ENCODE measurements at places on chromosomes 6 and 20.

DNA sequence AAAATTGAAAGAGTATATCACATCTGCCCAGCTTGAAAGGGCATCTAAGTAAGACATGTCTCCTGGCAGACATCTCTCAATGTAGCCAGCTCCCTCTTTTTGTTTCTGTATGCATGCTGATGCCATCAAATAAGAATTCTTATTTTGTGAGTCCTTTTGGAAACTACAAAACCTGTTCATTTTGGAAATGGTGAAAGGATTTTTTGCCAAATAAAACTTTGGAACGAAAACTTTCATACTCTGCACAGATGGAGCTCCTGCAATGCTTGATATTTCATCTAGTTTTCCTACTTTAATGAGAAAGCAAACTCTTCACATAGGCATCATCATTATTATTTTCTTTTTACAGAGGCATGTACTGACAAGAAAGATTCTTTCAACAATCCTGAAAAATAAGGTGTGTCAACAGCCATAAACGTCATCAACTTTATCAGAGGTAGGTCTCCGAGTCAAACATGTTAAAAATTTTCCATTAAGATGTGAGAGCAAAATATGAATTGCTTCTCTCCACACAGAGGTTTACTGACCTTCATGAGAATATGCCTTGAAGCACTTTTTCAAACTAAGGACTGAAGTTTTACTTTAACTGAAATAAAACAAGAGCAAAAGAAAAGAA is 26.2 kb upstream of the CMTR1 start:
- DNase-seq = no peak

DNA sequence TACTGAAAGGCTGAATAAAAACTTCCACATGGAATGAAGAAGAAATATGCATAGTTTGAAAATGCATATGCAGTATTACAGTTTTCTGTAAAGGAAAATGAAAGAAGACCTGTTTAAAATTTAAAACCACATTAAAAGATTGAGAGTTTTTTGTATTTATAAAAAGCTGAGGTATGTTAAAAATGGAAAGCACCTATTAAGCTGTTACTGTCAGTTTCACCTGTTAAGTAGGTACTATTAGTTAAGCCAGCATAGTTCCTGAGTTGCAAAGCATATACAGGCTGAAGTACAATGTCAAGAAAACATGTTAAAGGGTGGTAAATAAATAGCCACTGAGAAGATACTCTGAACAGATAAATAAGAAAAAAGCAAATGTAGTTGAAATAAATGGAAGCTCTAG is 69.9 kb downstream of the ATXN1 start:
- DNase-seq = no peak

DNA sequence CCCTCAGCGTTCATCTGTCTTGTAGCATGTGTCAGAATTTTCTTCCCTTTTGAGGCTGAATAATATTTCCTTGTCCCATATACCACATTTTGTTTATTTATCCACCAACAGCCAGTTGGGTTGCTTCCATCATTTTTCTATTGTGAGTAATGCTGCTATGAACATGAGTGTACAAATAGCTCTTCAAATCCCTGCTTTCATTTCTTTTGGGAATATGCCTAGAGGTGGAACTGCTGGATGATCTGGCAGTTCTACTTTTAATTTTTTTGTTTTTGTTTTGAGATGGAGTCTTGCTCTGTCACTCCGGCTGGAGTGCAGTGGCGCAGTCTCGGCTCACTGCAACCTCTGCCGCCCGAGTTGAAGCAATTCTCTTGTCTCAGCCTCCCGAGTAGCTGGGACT is 64.7 kb downstream of the SASH1 start:
- no peak for DNase-seq

GRCh38 chr20:16405254-16405653 is 168.0 kb downstream of the KIF16B start:
- no peak for DNase-seq

- no peak for DNase-seq
Observed at GRCh38 chr20:61758564-61759200, 307.0 kb downstream of the TAF4 start.

DNA sequence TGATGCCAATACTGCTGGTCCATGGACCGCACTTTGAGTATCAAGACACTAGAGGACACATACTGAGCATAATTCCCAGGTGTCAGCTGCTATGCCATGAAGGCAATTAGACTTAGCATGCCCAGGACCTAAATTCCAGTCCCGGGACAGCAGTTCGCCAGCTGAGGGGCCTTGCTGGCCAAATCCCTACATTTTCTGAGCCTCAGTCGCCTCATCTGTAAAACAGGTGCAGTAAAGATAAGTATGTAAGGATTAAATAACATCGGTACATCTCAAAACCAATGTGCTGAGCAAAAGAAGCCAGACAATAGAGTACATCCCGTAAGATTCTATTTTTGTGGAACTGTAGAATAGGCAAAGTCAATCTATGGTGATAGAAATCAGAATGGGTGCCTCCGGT is 1.0 kb downstream of the BFSP1 start:
- no peak for DNase-seq

DNA sequence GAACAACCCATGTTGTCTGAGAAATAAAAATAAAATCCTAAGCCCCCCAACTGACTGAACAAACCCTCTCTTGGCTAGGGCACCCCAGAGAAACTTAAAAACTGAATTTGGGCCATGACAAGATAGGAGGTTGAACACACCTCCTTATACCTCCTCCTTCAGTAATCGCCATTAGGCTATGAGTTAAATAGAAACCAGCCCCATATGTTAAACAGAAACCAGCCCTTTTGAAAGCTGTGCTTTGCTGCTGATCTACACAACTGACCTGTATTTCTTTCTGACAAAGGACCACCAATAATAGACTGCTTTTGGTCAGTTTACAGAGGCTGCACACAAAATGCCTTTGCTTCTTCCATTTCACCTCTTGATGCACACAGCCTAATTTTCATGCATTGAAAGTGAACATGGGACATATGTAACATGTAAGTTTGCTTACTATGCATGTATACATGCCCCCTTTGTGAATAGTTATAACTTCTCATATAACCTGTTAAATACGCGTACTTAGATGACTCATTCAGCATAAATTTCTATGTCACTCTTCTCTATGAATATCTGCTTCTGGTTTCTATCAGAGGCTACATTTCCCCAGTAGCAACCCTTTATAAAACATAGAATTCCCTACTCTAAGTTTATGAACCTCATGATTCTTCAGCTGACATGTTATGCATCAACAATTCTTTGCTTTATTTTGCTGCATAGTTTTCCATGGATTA is 462.9 kb downstream of the COL12A1 start:
- DNase-seq = no peak

GRCh38 chr20:35489717-35490116 is 34.3 kb downstream of the CEP250 start:
- DNase-seq = no peak

- DNase-seq = no peak
Observed at GRCh38 chr6:119314885-119315272, 34.7 kb downstream of the MAN1A1 start.

- no peak for DNase-seq
Observed at GRCh38 chr20:5531318-5532081, 214.7 kb upstream of the PROKR2 start.

DNA sequence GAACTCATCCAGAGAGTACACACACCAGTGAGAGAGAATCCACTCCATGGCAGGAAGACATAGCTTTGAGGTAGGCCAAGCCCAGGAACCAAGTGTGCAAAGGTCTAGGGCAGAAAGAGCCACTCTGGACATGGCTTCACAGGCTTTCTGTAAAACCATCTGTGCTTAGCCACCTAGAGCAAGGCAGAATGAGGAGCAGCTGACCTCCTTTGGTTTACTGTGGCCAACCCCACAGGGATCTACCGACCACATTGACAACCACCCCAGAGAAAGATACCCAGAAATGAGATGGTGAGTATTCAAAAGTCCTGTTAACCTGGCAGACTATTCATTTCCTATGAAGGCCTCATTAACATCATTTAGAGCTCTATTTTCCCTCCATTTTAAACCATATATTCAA is 10.5 kb downstream of the ZHX3 start:
- DNase-seq = no peak

DNA sequence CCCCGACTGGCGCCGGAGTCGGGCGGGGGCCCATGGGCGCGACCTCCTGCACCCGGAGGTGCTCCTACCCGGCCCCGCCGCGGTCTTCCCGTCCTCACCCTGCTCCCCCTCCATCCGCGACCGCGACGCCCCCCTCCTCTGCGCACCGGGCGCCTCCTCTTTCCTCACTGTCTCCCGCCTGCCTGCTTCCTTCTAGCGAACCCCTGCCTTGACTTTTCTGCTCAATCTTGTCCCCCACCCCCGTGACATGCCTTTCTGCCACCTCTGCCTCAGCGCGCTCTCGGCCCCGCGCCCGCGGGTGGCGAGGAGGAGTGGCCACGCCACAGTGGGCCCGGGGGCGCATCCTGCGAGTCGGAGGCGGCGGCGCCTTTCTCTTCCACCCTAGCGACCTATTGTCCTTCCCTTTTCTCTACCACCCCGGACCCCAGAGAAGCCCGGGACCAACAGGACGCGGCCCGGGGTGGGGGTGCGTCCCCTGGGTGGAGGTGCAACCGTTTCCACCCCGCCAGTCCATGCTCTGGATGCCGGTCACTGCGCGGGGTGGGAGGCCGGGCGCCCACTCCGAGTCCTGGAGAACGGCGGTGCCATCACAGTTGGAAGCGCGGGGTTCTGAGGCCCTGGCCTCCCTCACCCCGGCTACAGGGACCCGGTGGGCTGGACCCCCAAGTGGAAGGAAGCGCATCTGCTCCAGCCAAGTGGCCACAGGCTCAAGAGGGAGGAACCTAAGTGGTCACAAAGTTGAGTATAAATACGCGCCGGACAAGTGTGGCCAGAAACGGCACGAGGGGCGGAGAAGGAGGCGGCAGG is 2.0 kb downstream of the PDE10A start:
- DNase-seq = no peak

Measured in NCI-H510A treated with DMSO at 0.1 percent for 48 hours (cell line).